ENCODE measurements at places on chromosomes 5 and 9.

GRCh38 chr9:109274884-109275730, 45.8 kb downstream of the EPB41L4B start:
- no peak for DNase-seq

DNA sequence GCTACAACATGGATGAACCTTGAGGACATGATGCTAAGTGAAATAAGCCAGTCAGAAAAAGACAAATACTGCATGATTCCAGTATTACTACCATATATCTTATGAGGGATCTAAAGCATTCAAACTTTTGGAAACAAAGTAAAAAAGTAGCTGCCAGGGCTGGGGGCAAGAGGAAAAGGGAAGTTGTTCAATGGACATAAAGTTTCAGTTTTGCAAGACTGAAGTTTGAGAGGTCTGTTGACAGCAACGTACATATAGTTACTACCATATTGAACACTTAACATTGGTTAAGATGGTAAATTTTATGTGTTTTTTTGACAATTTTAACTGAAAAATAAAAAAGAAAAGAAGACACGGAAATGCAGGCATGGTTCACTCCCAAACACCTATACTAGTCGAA, 77.6 kb downstream of the MAPKAP1 start:
- DNase-seq = no peak

- no peak for DNase-seq
These were observed 346.4 kb upstream of the FAM174A start for GRCh38 chr5:100188778-100189177.

GRCh38 chr9:92642564-92642963, 27.4 kb downstream of the IPPK start:
- DNase-seq = no peak

GRCh38 chr5:133319905-133320520, 268.2 kb downstream of the HSPA4 start:
- no peak for DNase-seq

Data from glutamatergic neuron (in vitro differentiated cells).